ENCODE measurements at places on chromosomes 7 and 10.

DNA sequence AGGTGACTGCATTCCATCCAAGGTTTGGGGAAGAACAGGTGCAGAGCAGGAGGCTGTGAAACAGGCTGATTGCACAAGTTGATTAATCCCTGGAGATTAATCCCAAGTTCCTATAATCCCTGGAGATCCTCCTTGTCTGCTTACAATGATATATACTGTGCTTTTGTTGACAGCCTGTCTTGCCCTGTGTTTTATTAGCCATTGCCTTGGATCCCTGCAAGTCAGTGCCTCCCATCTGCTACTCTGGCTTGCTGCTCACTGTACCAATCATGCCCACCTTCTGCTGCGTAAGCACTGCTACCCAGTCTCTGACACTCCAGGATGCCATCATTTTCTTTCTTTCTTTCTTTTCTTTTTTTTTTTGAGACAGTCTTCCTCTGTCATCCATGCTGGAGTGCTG lies 65.4 kb downstream of the ANKRD61 start:
- DNase-seq = no peak

DNA sequence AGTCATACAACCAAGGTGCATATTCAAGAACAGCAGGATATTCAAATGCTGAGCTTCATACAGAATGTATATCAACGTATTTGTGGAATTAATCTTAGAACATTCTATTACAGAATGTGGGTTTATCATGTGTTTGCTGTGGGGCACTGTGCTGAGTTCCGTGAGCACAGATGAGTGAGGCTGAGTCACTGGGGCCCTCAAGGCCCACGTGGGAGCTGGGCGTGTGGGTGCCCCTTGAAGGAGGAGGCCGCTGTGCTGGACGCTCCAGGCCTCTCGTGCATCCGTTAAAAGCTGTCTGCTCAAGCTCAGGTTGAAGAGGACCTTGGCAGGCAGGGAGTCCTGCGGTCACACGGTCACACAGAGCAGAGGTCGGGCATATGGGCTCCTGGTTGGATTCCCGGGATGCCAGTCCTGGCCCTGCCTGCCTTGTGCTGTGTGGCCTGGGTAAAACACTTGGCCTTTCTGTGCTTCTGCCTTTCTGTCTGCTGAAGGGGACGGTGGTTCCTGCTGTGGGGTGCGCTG lies 70.1 kb downstream of the GLRX3 start:
- no peak for DNase-seq

- no peak for DNase-seq
Observed at GRCh38 chr10:63583397-63583796, 62.2 kb downstream of the REEP3 start.

DNA sequence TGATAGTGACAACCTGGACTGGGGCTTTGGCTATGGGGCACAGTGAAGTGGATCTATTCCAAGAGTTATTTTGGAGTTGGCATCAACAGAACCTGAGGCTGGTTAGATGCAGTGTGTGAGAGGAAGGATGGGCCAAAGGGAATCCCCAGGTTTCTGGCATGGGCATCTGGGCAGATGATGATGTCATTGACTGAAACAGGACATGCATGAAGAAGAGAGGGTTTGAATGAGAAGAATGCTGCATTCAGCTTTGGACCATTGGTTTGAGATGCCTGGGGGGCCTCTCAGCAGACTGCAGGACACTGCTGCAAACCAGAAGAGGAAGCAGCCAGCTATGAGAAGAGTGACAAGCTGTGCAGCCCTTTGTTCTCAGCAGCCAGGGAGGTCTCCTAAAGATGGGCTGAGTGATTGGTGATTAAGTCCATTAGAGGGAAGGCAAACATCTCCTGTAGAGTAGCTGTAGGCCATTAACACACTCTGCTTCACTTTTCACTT lies 23.1 kb upstream of the PIK3CG start:
- no peak for DNase-seq

- no peak for DNase-seq
Observed at GRCh38 chr7:82481499-82482097, 38.0 kb upstream of the CACNA2D1 start.

- DNase-seq = no peak
Observed at GRCh38 chr7:35874886-35875285, 74.0 kb downstream of the SEPTIN7 start.

DNA sequence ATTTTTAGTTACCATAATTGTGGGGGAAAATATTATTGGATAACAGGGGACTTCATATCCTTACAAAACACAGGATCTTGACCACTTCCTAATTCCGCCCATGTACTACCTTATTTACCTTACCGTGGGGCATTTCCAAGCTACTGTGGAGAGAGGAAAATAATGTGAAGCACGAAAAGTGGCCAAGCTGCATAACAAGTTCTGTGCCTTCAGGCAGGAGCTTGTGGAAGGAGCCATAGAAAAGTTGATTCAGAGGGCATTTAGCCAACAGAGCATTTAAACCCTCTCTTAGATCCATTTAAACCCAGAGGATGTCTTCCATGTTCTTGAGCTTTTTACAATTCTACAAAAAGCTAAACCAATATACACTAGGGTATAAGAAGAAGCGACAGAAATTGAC lies 41.6 kb downstream of the DNAJB9 start:
- DNase-seq = no peak

GRCh38 chr10:58412502-58412961 lies 27.3 kb downstream of the TFAM start:
- DNase-seq = no peak

GRCh38 chr10:97376413-97376812 lies 24.7 kb downstream of the RRP12 start:
- no peak for DNase-seq

GRCh38 chr10:34205452-34205851 lies 609.6 kb downstream of the PARD3 start:
- no peak for DNase-seq
